ENCODE measurements at places on chromosomes 7 and 10.

DNA sequence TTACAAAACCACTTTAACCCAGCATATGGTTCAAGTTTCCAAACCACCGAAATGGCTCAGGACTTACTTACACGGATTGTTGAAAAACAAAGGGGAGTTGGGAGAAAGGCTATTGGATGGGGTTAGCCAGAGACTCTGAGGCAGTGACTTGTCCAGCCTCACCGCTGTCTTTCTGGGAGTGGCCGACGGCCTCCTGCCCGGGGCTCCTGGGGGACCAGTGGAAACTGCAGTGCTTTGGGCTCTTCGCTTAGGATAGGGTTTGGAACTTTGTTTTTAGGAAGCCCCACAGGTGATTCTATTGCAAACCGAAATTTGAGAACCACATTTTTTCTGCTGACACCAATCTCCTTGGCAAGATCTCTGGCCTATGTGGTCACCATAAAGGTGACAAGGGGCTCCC is 38.1 kb upstream of the R3HCC1L start:
- DNase-seq = no peak

DNA sequence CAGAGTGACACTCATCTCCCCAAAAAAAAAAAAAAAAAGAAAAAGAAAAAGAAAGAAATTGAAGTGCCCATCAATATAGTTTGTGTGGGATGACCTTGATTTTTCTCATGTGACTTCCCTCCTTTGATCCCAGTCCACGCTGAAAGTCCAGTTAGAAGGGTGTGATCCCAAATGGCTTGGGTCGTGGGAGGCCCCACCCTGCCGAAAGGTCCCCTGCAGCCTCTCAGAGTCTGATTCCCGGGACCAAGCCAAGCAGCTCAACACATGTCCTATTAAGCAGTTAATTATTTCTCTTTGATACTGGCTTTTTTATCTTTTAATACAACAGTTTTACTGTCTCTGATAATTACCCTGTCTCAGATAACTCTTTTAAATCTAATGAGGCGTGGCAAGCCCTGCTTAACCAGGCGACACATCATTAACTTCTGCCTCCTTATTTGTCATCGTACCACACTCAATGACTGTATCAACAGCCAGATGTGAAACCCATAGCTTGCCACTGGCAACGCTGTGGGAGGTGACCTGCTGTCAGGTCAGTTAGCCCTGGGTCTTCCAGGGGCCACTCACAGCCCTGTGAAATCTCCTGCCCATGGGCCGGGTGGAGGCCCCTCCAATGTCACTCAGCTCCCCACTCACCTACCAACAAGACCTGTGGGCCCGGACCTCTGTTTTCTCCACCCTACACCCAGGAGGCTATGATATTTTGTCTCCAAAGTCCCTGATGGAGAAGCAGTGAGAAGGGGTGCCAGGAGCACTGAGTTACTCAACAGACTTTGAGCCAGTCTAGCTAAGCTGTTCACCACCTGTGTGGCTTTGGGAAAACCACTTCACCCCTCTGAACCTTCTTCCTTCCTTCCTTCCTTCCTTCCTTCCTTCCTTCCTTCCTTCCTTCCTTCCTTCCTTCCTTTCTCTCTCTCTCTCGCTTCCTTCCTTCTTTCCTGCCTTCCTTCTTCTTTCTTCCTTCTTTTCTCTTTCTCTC is 110.0 kb upstream of the SFMBT2 start:
- no peak for DNase-seq

DNA sequence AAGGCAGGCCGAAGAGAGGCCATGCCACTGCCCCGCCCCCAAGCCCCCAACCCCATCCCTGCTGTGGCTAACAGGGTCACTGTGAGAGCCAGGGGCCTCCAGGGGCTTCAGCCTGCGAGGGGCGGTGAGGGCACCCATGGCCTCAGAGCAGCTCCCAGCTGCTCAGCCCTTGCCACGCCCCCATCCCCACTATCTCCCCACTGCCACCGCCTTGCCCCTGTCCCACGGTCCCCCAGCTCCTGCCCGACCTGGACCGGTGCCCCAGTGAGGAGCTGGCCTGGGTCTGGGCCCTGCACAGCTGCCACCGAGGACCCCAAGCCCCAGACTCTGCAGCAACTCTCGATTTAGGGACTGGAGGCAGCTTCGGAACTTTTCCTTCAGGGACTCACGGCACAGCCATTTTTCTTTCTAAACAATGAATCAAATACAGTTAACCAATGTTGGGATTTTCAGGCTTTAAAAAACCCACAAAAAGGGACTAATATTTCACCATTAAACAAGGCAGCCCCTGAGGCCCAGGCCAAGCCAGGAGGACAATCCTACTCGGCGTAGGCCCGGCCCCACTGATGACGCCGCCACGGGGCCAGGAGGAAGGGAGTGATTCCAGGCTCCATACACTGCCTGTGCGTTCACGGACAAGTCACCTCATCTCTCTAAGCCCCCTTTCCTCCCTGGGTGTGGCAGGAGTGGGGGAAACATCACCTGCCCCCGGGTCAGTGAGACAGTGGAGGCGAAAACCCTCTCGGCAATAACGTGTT is 237.1 kb downstream of the ELFN1 start:
- no peak for DNase-seq

- DNase-seq = no peak
Measured at GRCh38 chr10:75851580-75852345, 420.3 kb downstream of the LRMDA start.

DNA sequence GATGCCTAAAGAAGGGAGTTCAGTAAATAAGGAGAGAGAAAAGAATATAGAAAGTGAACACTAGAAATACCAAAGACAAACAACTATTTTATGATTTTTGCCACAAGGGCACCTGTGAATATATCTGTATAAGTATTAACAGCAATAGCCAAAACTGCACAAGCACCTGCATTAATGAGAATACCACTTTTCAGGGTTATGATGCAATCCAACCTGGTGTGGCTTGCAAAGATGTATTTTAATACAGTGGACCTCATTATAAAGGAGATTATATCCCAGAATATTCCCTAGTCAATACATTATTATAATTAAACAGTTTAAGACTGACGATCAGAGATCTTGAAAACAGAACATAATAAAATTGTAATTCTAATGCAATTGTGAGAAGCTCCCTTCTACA is 4.0 kb downstream of the BRAF start:
- DNase-seq = no peak

DNA sequence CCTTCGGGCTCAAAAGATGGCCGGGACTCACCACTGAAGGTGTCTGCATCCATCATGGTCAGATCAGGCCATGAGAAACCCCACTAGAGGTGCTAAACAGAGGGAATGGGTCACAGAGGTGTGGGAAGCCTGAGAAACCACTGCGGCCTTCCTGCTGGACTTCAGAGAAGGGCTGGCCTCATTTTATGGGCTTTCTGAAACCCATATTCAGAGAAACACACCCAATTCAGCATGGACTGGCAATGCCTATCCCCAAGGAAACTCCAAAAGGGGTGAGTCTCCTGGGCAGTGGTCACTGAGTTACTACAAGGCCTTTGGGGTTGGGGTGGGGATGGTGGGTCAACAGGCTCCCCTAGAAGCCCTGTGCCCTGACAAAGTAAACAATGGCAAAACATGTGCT is 58.0 kb downstream of the DLG5 start:
- DNase-seq = no peak

DNA sequence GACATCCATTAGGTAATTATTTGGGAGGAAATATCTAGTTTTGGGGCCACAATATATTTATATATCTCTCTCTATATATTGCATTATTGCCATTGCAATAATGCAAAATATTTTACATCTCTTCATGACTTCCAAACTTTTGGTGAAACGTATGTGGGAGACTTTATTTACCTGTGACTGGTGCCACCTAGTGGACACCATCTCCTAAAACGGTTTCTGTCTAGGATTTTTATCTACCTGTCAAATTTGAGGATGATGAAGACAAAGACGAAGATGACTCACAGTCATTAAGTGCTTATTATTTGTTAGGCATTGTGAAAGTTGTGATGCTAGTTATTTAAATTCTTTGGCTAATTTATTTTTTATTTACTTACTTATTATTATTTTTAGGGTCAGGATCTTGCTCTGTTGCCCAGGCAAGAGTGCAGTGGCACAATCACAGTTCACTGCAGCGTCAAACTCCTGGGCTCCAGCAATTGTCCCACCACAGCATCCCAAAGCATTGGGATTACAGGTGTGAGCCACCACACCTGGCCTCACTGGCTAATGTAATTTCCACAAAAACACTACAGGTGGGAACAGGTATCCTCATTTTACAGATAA is 18.7 kb upstream of the CBLL1 start:
- DNase-seq = peak; percentile 39

DNA sequence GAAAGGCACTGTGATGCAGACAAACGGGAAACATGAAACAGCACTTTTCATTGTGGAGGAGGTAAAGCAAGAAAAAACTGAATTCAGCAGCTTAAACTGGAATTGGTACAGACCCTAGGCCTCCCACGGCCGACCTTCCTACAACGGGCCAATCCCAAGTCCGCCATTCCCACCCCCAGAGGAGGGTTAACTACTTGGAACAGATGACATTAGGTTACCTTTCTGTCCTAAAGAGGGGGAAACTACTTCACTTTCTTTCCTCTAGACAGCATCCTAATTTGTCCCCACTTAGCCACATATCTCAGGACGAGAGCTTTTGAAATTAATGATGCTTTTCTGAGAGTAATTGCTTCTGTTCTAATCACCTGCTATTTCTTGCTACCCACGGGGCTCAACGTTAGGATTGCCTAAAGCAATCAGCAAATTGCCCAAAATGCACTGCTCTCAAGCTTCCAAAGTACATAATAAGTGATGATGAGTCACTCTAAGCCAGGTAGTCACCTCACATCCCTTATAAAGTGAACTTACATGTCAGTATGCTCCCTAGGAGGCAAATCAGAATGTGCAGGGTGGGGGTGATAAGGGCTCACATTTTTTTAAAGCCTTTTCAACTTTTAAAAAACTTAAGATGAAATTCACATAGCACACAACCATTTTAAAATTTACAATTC is 36.7 kb downstream of the LSM5 start:
- no peak for DNase-seq

DNA sequence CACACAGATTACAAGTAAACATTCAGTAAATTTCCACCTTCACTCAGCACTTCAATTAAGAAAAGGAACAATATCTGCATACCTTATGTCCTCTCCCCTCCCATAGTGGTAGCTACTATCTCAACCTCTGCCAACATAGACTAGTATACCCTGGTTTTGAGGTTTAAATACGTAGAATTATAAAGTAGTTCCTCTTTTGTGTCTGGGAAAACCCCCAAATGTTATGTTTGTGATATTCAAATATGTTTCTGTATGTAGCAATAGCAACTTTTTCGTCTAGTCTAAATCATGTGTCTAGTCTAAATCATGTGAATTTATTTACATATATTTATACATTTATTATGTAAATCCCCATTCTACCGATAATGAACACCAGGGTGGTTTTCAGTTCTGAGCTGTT is 13.2 kb upstream of the CAMK2B start:
- no peak for DNase-seq

DNA sequence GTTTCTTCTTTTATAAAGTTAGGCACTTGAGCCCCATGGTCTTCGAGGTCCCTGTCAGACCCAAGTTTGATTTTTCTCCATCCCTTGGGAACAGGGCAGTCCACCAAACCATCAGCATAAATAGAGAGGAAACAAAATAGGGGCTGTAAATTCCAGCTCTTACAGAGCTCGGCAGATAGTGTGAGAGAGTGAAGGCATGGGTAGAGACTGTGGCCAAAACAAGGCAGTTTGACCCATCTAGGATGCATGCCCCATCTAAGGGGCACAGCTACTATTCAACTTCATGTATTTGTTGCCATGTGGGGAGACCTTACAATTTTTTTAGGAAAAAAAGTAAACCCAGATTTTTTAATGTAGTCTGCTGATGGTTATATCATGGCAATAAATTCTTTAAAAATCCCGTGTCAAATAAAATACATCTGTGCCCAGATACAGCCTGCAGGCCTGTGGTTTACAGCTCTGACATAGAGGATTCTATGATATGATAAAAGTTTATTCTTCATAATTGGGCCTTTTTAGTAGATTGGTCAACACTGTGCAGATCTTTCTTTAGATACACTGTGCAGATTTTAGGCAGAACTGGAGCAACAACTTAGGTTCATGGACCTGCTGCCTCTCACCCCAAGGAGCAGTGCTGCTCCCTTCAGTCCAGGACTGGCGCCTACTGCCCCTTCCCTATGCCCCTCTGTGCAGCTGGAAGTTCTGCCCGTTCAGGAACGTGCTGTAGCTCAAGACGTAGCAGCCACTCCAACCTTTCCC is 5.3 kb downstream of the PPP1R3C start:
- no peak for DNase-seq

GRCh38 chr10:55146032-55146431 is 345.0 kb upstream of the PCDH15 start:
- no peak for DNase-seq

- DNase-seq = no peak
Measured at GRCh38 chr7:159094919-159095915, 49.5 kb downstream of the VIPR2 start.

DNA sequence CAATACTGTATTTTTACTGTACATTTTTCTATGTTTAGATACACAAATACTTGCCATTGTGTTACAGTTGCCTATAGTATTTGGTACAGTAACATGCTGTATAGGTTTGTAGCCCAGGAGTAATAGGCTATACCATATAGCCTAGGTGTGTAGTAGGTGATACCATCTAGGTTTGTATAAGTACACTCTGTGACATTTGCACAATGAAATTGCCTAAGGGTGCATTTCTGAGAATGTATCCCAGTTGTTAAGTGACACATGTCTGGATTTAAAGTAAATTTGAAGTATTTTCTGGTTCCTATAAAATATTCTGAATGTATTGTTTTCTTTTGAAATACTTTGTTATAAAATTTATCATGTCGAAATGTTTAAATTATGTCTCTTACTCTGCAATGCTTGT is 7.2 kb downstream of the CDK14 start:
- no peak for DNase-seq

DNA sequence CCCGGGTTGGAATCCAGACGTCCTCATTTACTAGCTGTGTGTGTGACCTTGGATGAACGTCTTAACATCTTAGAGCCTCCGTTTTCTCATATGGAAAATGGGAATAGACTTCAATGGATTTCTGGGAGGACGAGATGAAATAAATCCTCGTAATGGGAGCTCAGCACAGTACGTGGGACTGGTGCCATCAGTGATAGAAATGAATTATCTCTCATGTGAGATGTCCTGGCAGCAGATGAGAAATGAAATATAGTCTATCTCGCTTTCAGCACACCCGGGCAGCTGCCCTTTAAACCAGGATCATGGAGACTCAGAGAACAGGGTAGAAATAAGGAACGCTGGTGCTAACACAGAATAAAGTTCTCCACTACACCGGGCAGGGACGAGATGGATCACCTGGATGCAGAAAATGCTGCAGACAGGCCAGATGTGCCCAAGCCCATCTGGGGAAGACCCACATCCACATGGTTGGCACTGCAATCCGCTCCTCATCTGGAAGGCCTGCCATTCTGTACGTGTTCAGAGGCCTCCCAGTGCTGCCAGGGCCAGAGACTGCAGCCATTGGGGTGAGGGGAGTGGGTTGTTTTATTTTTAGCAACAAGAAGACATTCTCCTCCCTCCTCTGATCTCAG is 11.1 kb upstream of the EMX2 start:
- DNase-seq = no peak

Measured in left cardiac atrium (tissue), 4 donors.